ENCODE measurements at places on chromosomes 1 and 21.

- DNase-seq, result no peak
Measured at GRCh38 chr21:27817902-27818623, 851.2 kb upstream of the ADAMTS5 start.

- peak; percentile 61 for DNase-seq
Measured at GRCh38 chr1:211323156-211324063, 3.2 kb upstream of the TRAF5 start.

DNA sequence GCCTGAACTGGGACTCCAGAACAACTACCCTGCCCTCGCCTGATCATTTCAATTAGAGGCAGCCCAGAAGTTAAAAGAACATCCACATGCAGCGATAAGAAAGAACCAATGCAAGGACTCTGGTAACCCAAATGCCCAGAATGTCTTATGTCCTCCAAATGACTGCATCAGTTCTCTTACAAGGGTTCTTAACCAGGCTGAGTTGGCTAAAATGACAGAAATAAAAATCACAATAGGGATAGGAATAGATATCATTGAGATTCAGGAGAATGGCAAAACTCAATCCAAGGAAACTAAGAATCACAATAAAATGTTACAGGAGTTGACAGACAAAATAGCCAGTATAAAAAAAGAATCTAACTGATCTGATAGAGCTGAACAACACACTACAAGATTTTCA, 80.1 kb upstream of the PTGFR start:
- DNase-seq, result no peak

DNA sequence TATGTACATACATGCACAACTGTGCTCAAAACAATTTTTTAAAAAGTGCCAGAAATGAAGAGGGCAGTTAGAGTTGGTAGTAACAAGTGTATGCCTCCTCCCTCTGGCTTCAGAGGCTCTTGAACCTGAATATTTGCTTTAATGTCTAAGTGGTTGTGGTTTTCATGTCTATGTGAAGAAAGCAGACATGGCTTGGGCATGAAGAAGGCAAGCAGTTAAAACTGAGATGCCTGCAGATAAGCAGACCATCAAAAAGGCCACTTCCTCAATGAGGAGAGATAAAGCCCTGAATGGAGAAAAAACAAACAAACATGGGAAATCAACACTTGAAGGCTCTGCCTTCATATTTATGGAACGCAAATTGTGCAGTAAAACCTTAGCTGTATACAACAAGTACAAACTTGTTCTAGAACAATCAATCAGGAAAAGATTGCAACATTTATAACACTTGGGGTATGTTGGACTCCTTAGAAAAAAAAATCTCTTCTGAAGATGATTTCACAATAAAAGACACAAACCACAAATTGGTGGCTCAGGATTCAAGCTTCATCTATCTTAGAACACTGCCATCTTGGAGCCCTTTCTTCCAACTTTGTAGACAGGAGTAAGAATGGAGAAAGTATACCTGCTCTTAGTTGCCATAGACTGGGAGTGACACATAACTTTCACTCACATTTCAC, 52.7 kb upstream of the PLA2G4A start:
- no peak for DNase-seq
